ENCODE measurements at places on chromosomes 3 and 15.
A peak's percentile ranks its signal among the peaks of the same experiment; 100 is the strongest.

DNA sequence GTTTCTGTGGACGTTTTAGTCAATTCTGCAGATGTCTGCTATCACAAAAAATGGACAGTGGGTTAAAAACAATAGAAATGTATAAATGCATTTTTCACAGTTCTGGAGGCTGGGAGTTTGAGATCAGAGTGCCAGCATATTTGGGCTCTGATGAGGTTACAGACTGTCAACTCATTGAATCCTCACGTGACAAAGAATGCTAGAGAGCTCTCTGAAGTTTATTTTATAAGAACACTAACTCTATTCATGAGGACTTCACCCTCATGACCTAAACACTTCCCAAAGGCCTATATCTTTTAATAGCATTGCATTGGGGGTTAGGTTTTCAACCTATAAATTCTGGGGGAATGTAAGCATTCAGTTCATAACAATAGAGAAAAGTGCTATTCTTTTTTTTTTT, 182.6 kb upstream of the SLITRK3 start:
- no peak for DNase-seq

GRCh38 chr3:56443372-56443771, 24.9 kb downstream of the ERC2 start:
- DNase-seq = no peak

DNA sequence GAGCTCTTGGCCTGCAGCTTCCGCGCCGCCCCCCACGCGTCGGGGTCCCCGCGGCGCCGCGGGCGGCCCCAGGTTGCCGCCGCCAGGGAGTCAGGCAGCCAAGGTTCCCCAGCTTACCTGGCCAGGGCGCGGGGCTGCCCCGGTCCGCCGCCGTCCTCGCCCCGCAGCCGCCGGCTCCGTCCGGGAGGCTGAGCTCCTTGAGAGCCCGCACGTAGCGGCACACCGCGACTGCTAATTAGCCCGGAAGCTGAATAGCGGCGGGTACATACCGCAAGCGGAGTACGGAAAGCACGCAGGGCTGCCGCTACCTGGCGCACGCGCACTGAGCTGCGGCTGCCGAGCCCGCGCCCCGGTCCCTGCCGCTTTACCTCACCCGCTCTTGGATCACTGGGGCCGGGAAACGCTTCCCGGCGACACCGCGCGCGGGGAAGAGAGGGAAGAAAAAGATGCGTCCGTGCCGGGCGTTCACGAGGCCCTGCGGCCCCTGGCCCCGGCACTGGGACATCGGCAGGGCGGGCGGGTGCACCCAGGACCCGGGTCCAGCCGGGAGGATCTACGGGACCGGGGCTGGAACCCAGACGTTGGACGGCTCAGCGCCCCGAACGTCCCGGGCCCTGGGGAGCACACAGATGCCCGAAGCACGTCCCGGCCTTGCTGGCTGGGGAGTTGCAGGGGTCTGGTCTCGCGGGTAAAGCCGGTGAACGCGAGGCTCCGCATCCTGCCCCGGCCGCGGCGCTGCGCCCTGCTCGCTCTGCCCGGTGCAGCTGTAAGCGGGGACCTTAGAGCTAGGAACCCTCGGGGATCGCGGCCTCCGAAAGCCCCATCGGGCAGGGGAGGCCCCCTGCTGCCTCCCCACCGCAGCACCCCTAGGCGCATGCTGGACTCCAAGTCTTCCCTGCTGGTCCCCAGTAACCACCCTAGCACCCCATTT, at the start of gene GOLGA8B:
Gene GOLGA8B (minus strand): TSS at position 253 of the 931 bp plus-strand sequence. CDS start 47,739 bp downstream, outside the sequence.
- peak; percentile 69 for DNase-seq

- DNase-seq = no peak
Measured at GRCh38 chr3:113574213-113574612, 41.9 kb downstream of the SIDT1 start.

DNA sequence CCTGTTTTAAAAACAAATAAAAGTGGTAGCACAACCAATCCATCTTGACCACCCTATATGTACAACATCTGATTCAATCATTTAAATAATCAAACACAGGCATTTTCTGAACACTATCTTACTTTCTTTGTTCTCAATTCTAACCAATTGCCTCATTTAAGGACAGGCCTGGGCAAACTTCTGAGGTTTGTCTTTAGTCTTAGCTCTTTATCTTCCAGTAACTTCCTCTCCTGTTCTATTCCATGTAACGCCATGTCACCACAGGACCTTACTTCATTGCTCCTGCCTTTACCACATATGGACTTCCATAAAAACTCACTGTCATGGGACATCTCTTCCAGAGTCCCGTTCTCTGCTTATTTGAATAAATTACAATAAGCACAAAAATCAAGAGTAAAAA, 14.9 kb downstream of the HDGFL3 start:
- DNase-seq = no peak

DNA sequence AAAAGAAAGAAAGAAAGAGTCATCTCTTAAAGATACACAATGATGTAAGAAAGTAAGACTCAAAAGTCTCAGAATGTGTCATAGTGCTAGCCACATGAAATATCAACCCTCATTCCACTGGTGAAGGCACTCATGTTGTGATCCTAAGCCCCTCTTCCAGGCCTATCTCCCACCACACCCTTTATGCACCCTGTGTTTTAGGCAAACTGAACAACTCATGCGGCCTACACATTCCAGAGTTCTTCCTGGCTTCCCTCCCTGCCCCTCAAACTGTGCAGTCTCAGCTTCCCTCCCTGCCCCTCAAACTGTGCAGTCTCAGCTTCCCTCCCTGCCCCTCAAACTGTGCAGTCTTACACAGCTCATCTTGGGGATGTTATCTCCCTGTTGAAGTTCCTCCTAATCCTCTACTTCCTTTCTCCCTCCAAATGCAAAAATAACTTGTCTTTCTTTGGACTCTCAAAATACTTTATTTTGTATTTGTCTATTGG, 69.0 kb upstream of the FNDC3B start:
- no peak for DNase-seq

DNA sequence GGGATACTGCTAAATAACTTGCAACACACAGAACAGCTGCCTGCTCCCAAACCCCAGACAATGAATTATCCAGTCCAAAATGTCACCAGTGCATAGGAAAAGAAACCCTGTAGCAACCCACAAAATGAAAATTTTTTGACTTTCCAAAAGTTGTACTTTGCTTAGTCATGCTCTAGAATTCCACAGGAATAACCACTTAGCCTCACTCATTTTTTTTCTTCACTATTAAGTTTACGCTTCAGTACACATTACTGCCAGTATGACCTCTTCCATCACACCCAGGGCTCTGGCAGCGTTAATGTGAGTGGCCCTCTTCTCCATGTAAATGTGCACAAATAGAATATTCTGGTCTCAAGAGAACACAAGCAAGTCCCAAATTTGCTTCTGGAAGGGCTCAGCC, 259.8 kb downstream of the MAGI1 start:
- DNase-seq = no peak

DNA sequence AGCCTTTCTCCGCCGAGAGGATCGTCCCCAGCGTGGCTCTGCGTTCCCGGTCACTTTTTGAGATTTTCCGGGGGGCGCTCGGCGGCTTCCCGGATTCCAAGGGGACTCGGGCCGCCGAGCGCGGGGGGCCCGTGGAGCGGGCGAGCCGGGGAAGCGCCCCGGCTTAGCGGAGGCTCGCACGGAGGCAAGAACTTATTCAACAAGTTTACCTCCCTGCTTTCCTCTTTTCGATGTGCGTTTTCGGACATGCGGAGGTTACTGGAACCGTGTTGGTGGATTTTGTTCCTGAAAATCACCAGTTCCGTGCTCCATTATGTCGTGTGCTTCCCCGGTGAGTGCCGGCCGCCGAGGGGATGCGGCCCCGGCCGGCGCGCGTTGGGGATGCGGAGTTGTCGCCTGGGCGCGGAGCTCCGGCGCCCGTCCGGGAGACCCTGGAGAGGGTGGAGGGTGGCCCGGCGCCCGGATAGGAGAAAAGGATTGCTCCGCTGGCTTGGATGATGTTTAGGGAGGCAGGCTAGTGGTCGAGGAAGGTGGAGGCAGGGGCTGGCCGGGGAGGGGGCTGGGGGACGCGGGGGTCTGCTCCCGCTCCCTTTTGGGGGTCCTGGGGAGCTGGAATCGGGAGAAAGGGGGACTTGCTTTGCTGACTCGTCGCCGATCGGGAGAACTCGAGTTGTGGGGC, 810 bp downstream of the PTPRG start:
- DNase-seq = no peak

All from MCF 10A (cell line).